ENCODE measurements at places on chromosomes 7 and 10.
A peak's percentile ranks its signal among the peaks of the same experiment; 100 is the strongest.

GRCh38 chr10:28806488-28806941 lies 129.2 kb downstream of the BAMBI start:
- no peak for DNase-seq

GRCh38 chr7:157255201-157255606 lies 81.6 kb upstream of the DNAJB6 start:
- no peak for DNase-seq

DNA sequence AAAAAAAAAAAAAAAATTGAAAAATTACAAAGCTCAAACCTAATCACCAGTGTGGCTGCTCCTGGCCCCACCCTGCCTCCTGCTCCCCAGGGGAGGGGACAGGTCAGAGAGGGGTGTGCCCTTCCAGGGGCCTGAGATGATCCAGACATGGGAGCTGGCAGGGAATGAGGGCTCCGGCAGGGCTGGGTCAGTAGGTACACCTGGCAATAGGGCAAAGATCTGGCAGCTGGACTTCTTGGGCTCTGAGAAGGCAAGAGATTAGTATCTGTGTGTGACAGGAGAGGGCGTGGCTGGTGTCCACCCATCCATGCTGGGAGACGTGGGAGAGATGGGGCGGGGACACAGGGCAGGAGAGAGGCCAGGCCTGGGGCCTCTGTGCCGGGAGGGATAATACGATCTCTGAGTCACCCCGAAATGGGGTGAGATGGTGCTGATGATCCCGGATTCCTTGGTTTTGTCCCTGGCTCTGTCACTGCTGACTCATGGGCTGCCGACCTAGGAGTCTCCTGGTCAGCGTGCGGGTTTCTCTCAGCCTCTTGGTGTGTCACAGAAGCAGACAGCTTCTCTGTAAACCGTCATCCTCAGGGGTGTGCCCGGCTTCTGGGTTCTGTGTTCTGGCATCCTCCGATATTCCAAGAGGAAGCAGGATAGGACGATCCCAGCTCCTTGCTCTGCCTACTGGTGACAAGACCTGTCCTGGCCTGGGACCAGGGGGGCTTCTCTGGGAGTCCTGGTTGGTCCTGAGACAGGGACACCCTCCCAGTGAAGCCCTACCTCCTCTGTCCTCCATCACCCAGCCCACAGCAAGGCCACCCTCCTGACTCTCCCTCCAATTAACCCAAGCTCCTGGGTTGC lies 8.2 kb upstream of the CLDN4 start:
- DNase-seq: no peak

- DNase-seq: peak; percentile 77
Observed at GRCh38 chr7:98733036-98733435, 116.0 kb downstream of the NPTX2 start.

DNA sequence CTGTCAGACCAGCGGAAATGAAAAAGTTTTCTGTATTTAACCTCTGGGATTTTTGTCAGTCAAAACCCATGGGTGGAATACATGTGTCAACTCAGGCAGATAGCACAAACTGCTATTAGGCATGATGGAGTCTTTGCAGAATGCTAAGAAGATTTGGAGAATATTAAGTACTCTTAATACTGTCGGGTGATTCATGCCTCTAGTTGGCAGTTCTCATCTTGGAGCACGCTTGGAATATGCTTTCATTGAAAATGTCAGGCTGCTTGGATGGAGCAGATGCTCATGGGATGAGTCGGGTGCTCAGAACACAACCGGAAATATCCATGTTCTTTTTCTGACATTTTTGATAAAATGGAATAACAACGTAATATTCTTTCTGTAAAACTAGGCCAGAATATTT lies 27.6 kb upstream of the PRKG1 start:
- no peak for DNase-seq

DNA sequence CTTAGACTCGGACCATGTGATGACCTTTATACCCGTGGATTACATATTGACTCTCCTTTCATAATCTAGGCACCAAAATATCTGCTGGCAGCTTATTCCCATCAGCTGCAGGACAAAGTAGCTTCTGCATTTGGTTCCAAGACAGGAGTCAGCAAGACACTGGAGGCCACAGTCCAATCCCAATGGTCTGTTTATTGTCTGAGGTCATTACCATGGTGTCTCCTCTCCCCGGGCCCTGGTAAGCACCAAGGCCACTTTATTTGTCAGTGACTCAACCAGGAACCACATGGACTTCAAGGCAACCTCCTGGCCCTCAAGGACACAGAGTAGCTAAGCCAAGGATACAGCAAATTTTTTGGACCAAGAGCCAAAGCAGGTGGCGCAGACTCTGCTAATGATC lies 36.1 kb downstream of the KCNMA1 start:
- no peak for DNase-seq

DNA sequence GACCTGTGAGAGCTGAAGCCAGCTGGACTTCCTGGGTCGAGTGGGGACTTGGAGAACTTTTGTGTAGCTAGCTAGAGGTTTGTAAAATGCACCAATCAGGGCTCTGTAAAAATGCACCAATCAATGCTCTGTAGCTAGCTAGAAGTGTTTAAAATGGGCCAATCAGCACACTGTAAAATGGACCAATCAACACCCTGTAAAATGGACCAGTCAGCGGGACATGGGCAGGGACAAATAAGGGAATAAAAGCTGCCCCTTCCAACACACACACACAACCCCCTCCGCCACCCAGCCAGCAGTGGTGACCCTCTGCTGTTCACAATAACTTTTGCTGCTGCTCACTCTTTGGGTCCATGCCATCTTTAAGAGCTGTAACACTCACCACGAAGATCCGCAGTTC lies 7.1 kb downstream of the ZNF511 start:
- no peak for DNase-seq

DNA sequence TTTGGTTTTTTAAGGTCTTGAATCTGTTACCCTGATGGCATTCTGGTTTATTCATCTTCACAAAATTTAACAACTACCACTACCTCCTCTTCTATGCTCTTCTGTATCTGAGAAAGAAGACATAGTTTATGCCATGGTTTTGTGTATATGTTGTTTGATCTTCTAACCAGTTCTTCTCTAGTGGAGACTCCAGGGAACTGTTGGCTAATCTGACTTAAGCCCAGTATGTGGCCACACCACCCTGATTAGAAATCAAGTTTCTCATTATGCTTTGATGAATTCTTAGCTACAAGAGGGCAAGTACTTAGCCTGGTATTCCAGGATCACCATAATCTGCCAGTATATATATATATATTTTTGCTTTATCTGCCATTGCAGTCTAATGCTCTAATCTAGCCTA lies 99.5 kb upstream of the MXI1 start:
- DNase-seq: no peak

GRCh38 chr7:146539836-146540235 lies 423.2 kb downstream of the CNTNAP2 start:
- no peak for DNase-seq

Measured in activated T-cell treated with anti-CD3 and anti-CD28 coated beads, Interleukin-2, amount 50 U/mL, for 48 hours (primary cell).